LoVo (cell line): ENCODE measurements at places on chromosomes 7 and 10.

DNA sequence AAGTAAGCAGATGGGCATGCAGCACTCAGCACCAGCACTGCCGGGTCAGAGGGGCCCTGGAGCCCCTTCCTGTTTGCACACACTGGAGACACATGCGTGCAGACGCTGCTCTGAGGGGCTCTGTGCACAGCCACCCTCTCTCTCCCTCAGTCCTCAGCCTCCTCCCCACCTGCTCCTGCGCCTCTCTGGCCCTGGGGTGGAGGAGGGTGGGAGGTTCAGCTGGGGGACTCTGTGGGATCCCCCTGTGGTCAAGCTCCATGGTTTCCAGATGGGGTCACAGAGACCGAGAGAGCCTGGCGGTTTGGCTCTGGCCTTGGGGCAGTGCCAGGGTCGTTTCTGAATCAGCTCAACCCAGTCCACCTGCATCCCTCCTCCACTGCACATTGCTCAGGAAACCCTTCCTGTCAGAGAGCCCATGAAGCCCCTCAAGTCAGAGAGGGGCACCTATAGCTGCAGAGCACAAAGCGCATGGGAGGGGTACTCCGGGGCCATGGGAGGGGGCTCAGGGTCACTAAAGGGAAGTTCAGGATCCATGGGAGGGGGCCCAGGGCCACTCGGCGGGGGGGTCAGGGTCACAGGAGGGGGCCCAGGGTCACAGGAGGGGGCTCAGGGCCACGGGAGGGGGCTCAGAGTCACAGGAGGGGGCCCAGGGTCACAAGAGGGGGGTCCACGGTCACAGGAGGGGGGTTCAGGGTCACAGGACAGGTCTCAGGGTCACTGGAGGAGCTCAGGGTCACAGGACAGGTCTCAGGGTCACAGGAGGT, 161.7 kb downstream of the ADARB2 start:
- DNase-seq, result no peak

DNA sequence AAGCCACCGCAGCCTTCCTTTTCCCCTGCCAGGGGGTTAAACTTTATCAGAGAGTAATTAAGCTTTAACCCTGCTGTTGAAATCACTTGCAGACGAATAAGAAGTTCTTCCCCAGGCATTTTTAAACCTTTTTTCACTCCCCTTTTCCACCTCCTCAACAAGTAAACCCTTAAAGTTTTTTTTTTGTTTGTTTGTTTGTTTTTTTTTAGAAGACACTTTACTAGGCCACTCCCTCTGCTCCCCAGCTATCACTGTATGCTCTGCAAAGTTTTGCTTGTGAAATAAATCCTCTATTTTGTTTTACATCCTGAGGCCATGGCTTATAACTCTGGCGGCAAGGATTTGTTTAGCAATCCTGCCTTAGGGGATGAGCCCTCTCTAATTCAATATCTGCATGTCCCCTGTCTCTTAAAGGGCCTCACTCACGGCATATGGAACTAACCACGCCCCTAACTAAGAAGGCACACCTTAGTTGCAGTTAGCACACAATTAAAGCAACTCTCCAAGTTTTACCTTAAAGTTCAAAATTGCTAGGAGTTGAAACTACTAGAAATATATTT, 1354.7 kb upstream of the LRRTM3 start:
- peak; percentile 5 for DNase-seq

DNA sequence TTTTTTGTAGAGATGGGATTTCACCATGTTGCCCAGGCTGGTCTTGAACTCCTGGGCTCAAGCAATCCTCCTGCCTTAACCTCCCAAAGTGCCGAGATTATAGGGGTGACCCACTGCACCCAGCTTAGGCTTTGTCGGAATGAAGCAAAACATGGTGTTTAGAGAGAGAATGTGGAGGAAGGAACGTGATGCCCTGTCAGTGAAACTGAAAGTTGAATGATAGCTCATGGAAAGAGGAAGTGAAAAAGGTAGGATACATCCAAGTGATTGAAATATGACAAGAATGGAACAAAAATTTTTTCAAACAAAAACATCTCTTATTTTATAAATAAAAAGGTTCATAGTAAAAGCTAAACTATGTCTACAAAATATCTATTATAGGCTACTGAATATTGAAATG, 5.9 kb downstream of the AKAP9 start:
- DNase-seq, result no peak

DNA sequence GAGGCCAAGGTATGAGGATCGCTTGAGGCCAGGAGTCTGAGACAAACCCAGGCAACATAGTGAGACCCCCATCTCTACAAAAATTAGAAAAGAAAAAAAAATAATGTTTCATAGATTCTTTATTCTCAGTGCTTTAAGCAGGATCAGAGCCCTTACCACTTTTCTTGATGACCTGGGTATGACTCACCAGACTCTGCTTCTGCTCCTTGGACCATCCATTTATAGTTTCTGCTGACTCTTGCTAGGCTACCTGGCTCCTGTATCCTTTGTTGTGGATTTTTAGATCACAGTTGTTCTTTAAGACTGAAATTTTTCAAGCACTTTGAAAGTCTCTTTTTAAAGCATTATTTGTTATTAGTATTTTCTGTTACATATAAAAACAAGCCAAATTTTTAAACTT, 411.1 kb downstream of the GFRA1 start:
- no peak for DNase-seq

DNA sequence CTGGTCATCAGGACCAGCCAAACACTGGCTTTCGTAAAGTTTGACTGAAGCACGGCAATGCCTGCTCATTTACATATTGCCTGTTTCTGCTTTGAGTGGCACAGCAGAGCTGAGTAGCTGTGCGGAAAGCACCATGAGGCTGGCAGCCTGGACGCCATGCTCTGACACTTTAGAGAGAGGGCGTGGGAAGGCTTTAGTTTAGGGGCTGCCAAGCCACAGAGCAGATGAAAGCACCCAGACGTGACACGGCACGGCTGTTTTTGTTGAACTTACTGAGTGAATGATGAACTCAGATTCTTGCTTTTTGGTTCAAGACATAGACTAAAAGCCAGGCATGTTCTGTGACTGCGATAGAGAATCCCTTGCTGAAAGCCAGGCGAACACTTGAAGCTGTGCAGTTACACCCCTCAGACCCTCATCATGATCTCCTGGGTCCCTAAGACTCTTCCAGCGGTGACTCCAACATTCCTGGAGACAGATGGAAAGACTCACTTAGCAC, 182.1 kb downstream of the ZMYND11 start:
- no peak for DNase-seq

GRCh38 chr10:6019010-6019782, 41.9 kb upstream of the IL15RA start:
- DNase-seq, result no peak

DNA sequence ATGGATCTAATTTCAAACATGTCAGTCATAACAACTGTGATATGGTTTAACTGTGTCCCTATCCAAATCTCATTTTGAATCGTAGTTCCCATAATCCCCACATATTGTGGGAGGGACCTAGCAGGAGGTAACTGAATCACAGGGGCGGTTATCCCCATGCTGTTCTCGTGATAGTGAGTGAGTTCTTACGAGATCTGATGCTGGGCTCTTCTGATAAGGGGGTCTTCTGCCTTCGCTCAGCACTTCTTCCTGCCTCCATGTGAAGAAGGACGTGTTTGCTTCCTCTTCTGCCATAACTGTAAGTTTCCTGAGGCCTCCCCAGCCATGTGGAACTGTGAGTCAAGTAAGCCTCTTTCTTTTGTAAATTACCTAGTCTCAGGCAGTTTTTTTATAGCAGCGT, 138.0 kb upstream of the PCGF5 start:
- no peak for DNase-seq

GRCh38 chr7:132654150-132654549, 77.9 kb upstream of the PLXNA4 start:
- no peak for DNase-seq
